Spinal cord (tissue), 10 donors: ENCODE measurements at places on chromosomes 2 and 18.

DNA sequence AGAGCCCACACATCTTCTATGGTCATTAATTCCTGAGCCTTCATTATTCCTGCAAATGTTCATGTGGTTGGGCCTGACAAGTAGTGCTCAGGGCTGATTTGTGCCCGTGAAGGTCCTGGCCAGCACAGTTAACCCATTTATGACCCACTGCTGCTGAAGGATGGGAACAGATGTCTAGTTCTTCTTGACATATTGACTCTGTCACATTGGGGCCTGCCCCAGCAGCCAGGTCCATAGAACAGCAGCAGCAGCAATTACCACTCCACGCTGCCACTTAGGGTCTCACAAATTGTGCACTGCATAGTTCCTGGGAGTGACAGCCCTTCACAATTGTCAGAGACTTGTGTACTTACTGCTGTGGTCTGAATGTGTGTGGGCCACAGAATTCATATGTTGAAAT, 442.3 kb upstream of the RGPD4 start:
- DNase-seq, result no peak

DNA sequence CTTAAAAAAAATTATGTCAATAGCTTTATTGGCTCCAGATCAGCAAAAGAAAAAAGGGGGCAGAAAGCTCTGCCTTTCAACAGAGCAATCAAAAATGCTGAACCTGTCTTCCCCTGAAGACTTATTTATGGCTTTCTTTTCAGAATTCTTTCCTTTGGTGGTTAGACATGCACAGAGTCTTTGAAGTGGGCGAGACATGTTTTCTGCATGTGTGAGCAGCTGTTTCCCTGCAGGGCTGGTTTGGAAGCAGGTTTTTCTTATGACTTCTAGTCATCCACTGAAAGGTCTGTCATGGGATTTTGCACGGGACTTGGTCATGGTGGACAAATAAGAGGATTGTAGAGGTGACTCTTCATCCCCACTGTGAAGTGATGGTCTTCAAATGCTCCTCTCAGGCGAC, 160.3 kb downstream of the VAPA start:
- DNase-seq, result no peak

GRCh38 chr2:24816884-24817283, 23.7 kb downstream of the CENPO start:
- no peak for DNase-seq

GRCh38 chr18:45339810-45340550, 275.3 kb upstream of the SLC14A2 start:
- no peak for DNase-seq

DNA sequence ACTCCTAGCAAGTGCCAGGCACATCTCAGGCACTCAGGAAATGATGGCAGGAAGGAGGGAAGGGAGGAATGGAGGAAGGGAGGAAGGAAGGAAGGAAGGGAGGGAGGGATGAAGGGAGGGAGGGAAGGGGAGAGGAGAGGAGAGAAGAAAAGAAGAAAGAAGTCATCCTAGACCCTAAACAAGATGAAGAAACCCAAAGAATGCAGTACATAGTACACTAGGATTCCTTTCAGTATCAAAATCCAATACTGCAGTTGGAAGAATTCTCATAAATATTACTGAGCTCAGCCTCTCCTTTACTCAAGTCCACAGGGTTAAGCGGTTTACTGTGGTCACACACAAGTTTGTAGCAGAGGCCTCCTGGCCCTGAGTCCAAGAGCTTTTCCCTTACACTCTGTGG, 155.7 kb upstream of the ETAA1 start:
- DNase-seq, result no peak

- DNase-seq, result no peak
Measured at GRCh38 chr2:225468131-225468530, 68.6 kb downstream of the NYAP2 start.

DNA sequence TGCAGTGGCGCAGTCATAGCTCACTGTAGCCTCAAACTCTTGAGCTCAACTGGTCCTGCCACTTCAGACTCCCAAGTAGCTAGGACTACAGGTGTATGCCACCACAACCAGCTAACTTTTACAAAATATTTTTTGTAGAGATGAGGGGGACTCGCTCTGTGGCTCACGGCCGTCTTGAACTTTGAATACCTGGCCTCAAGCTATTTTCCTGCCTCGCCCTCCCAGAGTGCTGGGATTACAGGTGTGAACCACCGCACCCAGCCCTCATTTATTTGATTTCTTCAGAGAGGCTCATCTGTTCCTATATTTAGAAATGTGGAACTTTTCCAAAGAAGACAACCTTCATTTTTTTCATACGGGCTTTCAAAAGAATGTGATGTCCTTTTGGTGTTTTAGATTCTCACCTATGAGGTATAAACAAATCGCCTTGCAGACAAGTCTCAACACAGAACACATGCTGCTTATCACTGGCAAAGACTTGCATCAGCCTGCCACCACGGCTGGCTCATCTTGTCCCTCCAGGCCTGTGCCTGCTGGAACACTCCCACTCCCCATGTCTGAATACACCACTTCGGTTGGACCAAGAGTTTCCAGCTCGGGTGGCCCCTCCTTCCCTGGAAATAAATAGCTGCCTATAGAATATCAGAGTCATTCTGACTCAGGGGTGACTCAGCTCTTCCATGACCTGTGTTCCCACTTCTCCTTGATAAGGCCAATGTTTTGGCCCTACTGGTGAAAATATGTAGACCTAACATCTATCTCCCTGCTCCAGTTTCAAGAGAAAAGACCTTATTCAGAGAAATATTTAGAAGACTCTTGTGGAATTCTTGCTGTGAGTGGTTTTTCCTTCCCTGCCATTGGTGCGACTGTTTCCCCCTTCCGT, 202.6 kb downstream of the TGIF1 start:
- DNase-seq, result no peak

DNA sequence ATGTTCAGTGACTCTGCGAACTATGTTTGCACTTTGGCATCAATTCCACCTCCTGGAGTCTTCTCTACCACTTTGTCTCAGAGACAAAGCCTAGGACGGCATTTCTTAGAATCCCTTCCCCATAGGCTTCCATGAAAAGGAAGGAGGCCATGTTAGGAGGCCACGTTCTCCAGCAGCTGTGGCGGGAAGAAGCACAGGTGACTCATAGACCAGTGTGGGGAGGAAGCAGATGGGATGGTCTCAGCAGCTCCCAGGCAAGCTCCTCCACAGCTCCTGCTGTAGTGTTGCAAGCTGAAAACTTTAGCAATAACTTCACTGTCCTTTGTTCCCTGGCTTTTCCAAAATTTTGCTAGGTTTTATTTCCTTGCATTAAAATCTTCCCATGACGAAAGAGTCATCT, 781.3 kb upstream of the ID2 start:
- no peak for DNase-seq

DNA sequence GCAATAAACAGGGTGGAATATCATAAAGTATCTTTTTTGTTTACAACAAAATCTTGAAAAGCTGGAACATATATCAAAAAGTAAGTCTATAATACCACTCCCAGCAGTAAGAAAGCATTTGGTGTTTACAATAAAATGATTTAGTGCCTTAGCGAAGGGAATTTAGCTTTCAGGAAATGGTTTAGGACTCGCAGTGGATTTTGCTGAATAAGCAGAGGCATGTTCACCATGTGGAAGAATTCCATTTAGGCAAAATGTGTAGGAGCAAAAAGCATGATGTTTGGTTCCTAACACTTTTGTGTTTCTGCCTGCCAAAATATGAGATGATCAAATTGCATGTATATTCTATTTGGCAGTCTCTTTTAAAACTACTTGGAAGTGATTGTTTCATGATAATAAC, 163.6 kb downstream of the AGPS start:
- no peak for DNase-seq

GRCh38 chr2:201136889-201137321, 20.9 kb downstream of the CFLAR start:
- no peak for DNase-seq

- DNase-seq, result no peak
Measured at GRCh38 chr2:183089192-183089851, 10.8 kb downstream of the DUSP19 start.

DNA sequence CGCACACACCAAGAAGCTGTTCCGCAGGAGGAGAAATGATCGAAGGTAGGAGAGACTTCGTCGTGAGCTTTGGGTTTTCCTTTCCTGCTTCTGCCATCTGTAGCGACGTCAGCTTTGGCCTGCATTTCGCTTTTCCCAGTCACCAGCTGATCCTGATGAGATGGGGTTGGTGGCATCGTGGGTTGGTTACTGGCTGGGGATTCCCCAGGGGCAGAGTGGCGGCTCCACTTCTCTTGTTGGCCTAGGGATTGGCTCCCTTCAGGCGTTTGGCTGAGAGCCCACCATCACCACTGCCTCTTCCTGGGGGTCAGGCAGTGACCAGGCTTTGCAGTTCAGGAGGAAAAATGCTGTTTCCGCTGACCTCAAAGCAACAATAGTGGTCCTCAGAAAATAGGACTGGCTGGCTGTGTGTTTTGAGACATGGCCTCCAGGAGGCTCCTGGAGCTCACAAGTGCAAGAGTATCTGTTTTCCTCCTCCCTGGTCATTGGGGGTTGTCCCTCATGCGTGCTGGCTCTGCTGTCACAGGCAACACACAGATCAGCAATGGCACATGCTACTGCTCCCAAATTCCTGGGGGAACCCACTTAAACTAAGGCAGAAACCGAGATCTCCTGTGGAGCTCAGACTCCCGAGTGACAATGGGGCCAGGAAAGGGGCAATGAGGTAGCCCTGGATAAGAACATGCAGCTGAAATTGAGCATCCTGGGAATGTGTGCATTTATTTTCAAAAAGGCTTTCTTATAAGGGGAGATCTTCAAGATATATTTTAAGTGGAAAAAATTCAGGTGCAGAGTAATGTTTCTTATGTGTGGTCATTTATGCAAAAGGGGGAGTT, 173.0 kb downstream of the CTIF start:
- no peak for DNase-seq

DNA sequence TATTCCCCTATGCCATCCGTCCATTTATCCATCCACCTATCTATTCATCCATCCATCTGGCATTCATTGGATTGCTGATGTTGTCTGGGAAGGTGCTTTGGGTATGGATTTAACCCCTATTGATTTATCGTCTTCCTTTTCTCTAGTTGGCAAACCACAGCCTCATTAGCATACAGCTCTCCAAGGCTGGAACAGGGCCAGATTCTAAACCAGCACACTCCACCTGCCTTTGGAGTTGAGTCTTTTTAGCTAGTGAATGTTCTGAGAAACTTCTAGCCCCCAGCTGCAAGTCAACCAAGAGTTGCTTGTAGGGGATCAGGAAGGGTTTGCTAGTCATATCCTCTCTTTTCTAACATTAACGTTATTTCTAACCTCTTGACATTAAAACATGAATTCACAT, 90.7 kb downstream of the NRP2 start:
- DNase-seq, result peak; percentile 74

DNA sequence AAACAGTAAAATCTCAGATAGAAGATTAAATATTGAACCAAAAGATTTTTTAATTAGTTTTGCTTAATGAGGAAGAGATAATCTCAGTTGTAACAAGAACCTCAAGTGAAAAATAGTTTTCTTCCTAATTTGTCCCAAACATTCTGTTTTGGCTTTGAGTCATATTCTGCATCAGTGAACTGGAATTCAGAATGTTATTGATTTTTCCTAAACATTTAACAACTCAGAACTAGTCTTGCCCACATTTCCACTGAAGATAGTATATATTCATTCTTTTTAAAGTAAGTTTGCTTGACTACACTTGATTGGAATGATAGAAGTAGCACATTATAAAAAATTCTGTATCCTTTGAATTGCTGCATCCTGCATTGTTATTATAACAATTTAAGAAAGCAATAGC, 85.7 kb upstream of the UGP2 start:
- no peak for DNase-seq

GRCh38 chr18:43422518-43422917, 145.2 kb upstream of the SYT4 start:
- DNase-seq, result peak; percentile 17

GRCh38 chr2:218418717-218419458, at the start of gene VIL1:
VIL1 (plus strand) TSS chr2:218419123; CDS start chr2:218423779, 4,656 bp downstream.
- no peak for DNase-seq

DNA sequence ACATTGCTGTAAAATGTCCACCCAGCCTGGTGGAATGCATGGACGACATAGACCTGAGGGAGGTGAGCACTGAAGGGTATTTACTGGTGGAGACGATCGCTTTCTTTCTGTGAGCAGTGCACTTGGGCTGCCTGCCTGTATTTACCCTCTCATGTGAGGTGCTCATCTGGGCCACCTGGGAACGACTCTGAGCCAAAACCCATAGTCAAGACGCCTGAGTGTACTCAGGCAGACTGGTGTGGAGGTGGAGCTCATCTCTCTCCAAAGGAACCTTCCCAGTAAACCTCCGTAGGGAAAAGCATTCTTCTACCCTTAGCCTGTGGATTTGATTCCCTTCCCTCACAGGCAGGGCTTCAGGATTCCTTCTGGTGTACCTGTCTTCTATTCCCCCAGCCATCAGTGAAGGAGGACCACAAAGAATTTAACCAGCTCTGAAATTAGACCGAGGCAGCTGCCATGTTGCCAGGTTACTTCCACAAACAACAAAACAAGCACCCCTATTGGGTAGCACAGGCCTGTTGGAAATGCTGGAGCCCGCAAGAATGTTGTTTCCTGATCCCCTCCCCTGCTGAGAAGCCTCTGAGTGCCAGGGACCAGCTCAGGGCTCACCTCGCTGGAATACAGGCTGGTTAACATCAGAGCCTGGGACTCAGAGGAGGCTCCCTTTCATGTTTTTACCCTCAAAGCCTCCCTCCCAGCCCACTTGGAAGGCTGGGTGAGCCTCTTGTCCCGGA, 47.5 kb upstream of the TXNDC2 start:
- DNase-seq, result peak; percentile 37

GRCh38 chr2:154710078-154710477, 11.6 kb downstream of the KCNJ3 start:
- DNase-seq, result no peak

- no peak for DNase-seq
Measured at GRCh38 chr2:64879745-64880144, 109.5 kb upstream of the SLC1A4 start.

- DNase-seq, result no peak
Measured at GRCh38 chr2:48337871-48338270, 192.1 kb upstream of the STON1 start.

- no peak for DNase-seq
Measured at GRCh38 chr2:190634381-190634780, 14.5 kb upstream of the NAB1 start.

GRCh38 chr2:155494744-155495143, 796.2 kb downstream of the KCNJ3 start:
- no peak for DNase-seq

DNA sequence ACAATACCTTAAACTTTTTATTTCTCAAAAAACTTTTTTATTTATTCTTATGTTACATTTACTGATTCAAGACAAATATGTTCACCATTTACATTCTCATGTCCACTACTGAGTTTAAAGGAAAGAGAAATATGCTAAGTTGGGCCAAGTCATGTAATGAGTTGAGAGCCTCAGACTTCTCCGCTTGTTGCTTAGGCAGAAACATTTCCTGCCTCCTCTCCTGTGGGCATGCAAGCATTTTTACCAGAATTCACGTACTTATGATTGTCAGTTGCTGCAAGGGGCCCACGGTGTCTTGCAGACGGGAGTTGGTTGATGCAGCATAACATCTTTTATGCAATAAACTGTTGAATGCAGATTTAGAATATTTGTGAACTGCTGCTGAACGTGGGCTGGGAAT, 51.8 kb downstream of the MYO1B start:
- DNase-seq, result no peak
